Kidney (tissue), 22 donors: ENCODE measurements at places on chromosomes 13 and 19. TPM values are rescaled to one million over a fixed set of nuclear protein-coding genes. Genes with fewer than 3 reads are reported as not detected.

DNA sequence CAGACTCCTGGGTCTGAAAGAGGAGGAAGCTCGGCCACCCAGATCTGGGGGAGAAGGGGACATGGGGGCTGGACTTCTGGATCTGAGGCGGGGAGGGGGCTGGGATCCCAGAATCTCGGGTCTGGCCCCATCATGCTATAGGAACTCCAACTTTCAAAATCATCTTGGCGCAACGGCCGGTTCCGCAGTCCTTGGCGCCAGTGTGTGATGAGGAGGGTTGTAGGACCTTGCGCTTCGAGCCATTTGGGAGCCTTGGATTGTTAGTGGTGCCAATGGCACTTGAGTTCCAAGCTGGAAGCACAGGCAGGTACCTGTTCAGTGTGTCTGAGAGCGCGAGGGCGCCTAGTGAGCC lies 324 bp downstream of the RUVBL2 start:
- H3K27ac ChIP-seq: peak overlapping the region; percentile 99
- H3K4me1 ChIP-seq: peaks cover 11% of the 10 kb centered on the region
- no peaks in the 10 kb centered on the region for H3K27me3 ChIP-seq

The FREM2 gene
- total RNA-seq: 16.9 TPM

- H3K36me3 ChIP-seq: peaks cover 4% of the 10 kb centered on the region
- H3K4me1 ChIP-seq: peaks cover 2% of the 10 kb centered on the region
- H3K27ac ChIP-seq: peak within 1 kb of the TSS; percentile 68
- H3K27me3 ChIP-seq: no peaks in the 10 kb centered on the region
These were observed at the start of gene ZNF610 for GRCh38 chr19:52336117-52336790. Gene ZNF610, plus strand, starts transcription at chr19:52336243. Its CDS starts 12,930 bp downstream, at chr19:52349173.

The PRKCG gene
- not detected for total RNA-seq

DNA sequence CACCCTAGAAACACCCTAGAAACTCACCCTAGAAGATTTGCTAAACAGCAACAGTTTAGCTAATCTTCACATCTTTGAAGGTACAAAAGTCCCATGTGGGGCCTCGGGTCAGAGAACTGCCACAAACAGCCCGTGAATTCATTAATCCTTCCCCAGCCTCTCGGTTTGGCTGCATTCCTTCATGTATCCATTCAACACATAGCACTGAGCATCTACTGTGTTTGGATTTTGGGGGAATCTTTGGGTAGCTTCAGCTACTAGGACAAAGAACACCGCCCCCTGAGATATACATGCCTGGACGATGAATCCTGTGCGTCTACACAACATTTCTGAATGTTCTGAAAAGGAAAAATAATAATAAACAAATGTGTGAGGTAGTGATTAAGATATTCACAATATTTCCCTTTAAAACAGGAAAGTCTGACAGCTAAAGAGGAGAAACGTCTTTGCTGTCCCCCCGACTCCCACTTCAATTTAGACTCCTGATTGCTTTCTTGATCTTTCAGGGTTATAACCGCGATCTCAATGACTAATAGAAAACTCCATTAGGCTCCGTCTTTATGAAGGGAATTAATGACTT lies 63.5 kb downstream of the ALOX5AP start:
- no peaks in the 10 kb centered on the region for H3K36me3 ChIP-seq
- no peak for DNase-seq
- no peak overlapping the region for H3K27ac ChIP-seq
- no peaks in the 10 kb centered on the region for H3K27me3 ChIP-seq
- H3K4me1 ChIP-seq: peaks cover 7% of the 10 kb centered on the region

The SHFL gene
- total RNA-seq: 42.5 TPM

DNA sequence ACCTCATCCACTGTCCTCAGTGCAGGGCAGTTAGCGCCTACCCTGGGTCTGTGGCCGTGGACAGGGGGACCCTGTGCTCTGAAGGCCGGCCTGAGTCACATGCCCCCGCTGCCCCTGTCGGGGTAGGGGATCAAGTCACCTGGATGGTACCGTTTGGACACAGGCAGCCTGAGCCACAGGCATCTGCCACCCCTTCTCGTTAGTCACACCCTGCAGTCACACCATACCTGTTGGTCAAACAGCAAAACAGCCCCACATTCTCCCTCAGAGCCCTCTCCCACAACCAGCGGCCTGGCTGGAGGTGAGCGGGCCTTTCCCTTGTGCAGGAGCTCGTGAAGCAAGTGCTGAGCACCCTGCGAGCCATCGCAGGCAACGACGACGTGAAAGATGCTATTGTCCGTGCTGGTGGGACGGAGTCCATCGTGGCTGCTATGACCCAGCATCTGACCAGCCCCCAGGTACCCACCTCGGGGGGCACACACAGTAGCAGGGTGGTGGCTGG lies 8.8 kb upstream of the SLC25A42 start:
- H3K27ac ChIP-seq: no peak overlapping the region
- no peaks in the 10 kb centered on the region for H3K4me1 ChIP-seq
- no peak overlapping the region for H3K4me3 ChIP-seq
- no peak for DNase-seq

GRCh38 chr13:49627831-49628652 lies at the start of gene ARL11:
Gene ARL11, plus strand, starts transcription at chr13:49628507. Its CDS starts 1,941 bp downstream, at chr13:49630448.
- no peak within 1 kb of the TSS for H3K27ac ChIP-seq
- H3K4me3 ChIP-seq: no peak within 1 kb of the TSS
- no peaks in the 10 kb centered on the region for H3K36me3 ChIP-seq
- no peaks in the 10 kb centered on the region for H3K4me1 ChIP-seq

DNA sequence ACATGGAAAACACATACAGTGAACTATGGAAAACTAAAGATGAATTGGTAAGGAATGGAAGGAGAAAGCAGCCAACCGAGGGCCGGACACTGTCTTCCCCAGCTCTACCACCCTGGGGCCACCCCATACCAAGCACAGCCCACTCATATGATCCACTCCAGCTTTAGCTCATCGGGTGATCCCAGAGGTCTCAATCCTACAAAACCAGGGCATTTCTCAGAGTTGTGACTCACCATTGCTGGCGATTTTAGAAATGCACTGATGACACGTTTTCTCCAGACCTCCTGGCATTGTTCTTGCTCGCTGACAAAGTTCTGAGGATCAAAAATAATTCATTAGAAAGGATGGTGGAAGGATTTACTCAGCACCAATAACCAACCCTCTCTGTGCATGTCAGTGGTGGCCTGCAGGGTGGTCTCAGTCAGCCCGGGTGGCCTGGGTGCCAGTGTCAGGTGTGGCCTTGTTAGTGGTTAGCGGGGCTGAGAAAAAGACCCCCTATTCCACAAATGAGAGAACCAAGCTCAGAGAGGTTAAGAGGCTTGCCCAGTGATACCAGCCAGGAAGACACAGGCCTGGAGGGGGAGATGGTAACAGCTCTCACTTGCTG lies 6.6 kb downstream of the TMEM272 start:
- no peaks in the 10 kb centered on the region for H3K36me3 ChIP-seq
- no peaks in the 10 kb centered on the region for H3K27me3 ChIP-seq
- no peak for DNase-seq
- H3K4me1 ChIP-seq: no peaks in the 10 kb centered on the region
- H3K27ac ChIP-seq: no peak overlapping the region

DNA sequence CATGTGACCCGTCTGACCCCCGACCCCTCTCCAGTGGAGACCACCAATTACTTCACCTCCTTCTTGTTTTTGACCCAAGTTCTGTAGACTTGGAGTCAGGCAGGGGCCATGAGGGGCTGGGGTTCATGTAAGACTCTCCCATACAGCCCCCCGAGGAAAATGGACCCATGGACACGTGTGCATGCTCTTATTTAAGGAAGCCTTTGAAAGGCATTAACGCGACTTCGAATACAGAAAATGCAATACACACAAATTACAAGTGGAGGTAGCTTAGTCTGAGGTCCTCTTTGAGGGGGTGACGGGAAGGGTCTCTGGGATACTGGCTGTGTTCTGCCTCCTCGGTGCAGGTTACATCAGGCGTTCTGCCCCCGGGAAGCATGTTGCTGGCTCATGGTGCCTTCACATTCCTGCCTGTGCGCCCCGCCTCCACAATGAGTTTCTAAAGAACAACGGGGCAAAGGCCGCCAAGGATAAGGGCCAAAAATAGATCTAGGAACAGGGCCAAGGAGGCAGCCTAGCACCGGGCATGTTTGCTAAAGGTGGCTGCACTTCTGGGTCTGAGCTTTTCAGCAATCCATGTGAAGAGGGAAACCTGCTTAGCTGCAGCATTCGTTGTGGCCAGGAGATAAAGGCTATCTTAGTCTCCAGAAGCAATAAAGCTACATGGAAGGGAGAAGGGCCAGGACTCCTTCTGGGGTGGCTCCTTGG lies 54.5 kb downstream of the RAB20 start:
- H3K27ac ChIP-seq: peak overlapping the region; percentile 90
- H3K27me3 ChIP-seq: no peaks in the 10 kb centered on the region
- H3K36me3 ChIP-seq: peaks cover 42% of the 10 kb centered on the region
- peak overlapping the region; percentile 24 for H3K4me3 ChIP-seq
- peak; percentile 31 for DNase-seq

The SDHAF1 gene
- 15.0 TPM for total RNA-seq

GRCh38 chr13:42078128-42078808 lies 29.8 kb downstream of the DGKH start:
- no peaks in the 10 kb centered on the region for H3K36me3 ChIP-seq
- no peaks in the 10 kb centered on the region for H3K27me3 ChIP-seq
- no peaks in the 10 kb centered on the region for H3K4me1 ChIP-seq
- no peak overlapping the region for H3K27ac ChIP-seq
- no peak overlapping the region for H3K4me3 ChIP-seq

GRCh38 chr13:34124666-34125306 lies 306.8 kb downstream of the RFC3 start:
- no peaks in the 10 kb centered on the region for H3K4me1 ChIP-seq
- H3K27me3 ChIP-seq: no peaks in the 10 kb centered on the region
- no peaks in the 10 kb centered on the region for H3K36me3 ChIP-seq

The MUC16 gene
- 0.41 TPM for total RNA-seq

- no peaks in the 10 kb centered on the region for H3K4me1 ChIP-seq
- no peak for DNase-seq
- H3K27ac ChIP-seq: no peak overlapping the region
- no peaks in the 10 kb centered on the region for H3K36me3 ChIP-seq
These were observed 60.3 kb downstream of the SLC7A9 start for GRCh38 chr19:32809254-32809653.

DNA sequence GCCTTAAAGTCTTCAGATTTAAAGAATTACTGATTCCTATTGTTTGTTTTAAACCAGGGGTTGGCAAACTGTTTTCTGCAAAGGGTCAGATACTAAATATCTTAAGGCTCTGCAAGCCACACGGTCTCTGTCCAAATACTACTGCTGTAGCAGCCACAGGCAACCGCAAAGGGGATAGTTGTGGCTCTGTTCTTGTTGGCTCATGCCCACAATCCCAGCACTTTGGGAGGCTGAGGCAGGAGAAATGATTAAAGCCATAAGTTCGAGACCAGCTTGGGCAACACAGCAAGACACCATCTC lies 22.4 kb downstream of the RANBP3 start:
- H3K27me3 ChIP-seq: no peaks in the 10 kb centered on the region
- no peak overlapping the region for H3K27ac ChIP-seq
- peaks cover 9% of the 10 kb centered on the region for H3K4me1 ChIP-seq
- no peak overlapping the region for H3K4me3 ChIP-seq
- no peak for DNase-seq

GRCh38 chr13:102580552-102581169 lies 16.1 kb upstream of the TPP2 start:
- no peaks in the 10 kb centered on the region for H3K4me1 ChIP-seq
- DNase-seq: peak; percentile 73
- no peaks in the 10 kb centered on the region for H3K36me3 ChIP-seq

The CUL4A gene
- total RNA-seq: 62.5 TPM

DNA sequence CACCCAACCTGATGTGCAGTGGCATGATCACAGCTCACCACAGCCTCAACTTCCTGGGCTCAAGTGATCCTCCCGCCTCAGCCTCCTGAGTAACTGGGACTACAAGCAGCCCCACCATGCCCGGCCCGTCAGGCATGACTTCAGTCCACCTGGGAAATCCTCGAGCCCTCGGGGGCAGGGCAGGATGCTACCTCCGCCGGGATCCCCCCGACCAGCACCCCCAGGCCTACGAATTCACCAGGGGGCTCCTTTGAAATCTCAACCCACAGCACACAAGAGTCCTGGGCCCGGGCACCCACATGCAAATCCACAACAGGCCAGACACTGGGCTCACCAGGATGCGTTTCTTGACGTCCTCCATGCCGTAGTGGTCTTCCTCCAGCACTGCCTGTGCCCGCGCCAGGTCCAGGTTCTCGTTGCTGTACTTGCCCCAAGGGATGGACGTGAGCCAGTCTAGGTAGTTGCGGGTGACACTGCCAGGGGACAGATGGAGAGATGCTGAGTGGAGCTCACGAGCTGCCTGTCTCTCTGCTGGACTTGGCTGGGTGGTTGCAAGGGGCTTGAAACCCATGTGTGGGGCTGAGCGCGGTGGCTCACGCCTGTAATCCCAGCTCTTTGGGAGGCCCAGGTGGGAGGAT lies 10.5 kb downstream of the RPL36 start:
- H3K4me1 ChIP-seq: no peaks in the 10 kb centered on the region
- H3K4me3 ChIP-seq: no peak overlapping the region
- DNase-seq: no peak
- no peaks in the 10 kb centered on the region for H3K27me3 ChIP-seq
- no peaks in the 10 kb centered on the region for H3K36me3 ChIP-seq

DNA sequence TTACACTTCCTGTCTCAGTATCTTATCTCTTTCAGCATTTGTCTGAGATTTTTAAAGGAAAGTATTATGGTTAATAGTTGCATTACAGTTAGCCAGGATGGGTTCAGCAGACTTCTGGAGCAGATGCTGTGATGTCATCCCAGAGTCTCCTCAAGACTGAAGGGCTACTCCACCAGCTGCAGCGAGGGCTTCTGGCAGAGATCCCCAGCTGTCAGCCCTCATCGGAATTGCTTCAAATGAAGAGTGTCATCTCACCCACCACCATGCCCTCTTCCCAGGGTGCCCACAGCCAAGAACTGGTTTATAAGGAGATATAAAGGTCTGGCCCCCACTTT lies 84.4 kb downstream of the FAM216B start:
- H3K27ac ChIP-seq: no peak overlapping the region
- H3K36me3 ChIP-seq: no peaks in the 10 kb centered on the region
- H3K27me3 ChIP-seq: no peaks in the 10 kb centered on the region
- no peak overlapping the region for H3K4me3 ChIP-seq
- no peak for DNase-seq
- no peaks in the 10 kb centered on the region for H3K4me1 ChIP-seq

DNA sequence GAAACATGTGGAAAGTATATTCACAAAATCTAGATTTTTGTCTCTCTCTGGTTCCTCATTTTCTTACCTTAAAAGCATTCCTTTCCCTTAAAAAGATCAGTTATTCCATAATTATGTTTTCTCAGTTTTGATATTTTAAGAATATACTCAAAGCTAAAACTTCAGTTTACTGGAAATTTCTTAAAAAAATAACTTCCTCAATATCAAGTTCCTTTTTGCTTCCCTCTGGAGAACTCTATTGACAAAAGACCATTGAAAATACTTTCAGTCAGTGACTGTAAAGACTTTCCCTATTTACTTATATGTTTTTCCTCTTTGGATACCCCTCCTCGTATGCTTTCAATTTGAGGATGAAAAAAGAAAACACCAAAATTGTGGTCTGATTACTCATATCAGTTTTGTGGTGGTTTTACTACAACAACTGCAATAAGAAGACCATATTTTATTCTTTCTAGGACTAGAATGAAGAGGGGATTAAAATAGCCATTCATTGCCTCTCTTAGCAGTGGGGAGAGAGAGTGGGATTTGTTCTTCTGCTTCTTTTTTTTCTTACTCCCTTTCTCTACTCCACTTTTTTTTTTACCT lies 113.2 kb downstream of the ESD start:
- DNase-seq: no peak
- no peaks in the 10 kb centered on the region for H3K27me3 ChIP-seq
- peaks cover 11% of the 10 kb centered on the region for H3K4me1 ChIP-seq
- no peak overlapping the region for H3K4me3 ChIP-seq
- no peaks in the 10 kb centered on the region for H3K36me3 ChIP-seq
